Activated CD4-positive, alpha-beta T cell treated with anti-CD3 and anti-CD28 coated beads for 24 hours (primary cell): ENCODE measurements at places on chromosomes 3 and 15.

DNA sequence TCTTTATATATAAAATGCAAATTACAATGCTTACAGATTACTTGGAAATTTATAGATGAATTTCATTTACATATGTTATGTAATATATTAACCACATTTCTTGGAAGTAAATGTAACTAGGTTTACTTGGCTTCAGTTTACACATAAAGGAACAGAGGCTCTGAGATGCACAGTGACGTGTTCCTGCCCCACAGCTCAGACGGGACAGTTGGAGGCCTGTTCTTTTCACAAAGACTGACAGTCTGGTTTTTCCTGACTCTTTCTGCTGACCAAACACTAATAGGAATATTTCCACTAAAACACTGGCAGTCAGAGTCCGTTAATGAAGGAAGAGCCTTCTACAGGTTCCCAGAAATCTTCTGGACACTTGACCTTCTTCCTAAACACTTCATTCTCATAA is 336.1 kb downstream of the MFSD1 start:
- DNase-seq: no peak

DNA sequence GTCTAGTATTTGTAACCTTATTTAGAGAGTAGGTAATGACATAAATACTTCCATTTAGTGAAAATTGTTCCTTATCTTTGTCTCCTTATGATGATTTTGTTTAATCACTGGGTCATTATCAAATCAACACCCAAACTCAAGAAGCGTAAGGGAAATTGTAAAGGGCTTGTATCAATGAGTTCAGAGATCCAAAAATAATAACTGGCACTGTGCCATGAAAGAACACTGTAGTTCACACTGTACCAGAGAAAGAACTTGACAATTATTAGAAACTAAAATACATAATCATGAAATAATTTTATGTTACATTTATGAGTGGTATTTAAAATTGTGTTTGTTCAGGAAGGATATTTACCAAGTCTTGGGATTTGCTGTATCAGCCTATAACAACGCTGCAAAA is 895.4 kb downstream of the FHIT start:
- no peak for DNase-seq

GRCh38 chr3:34213478-34213877 is 415.0 kb downstream of the PDCD6IP start:
- DNase-seq: no peak

DNA sequence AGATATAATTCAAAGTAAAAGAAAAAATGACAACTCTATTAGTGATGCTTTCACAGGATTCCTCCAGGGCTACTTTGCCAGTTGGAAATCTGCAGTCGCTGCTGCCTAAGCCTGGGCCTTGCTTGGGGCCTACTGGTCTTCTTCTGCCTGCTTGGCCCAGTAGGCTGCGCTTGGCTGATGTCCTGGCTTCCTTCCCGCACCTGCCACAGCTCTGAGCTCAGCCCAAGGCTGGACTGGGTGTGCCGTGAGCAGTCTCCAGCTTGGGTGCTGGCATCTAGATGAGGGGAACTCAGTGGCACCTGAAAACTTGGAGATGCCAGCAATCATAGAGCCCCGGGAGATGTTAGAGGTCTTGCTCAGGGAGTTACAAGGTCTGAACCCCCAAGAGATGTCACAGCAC is 108.3 kb downstream of the BCHE start:
- DNase-seq: no peak

- no peak for DNase-seq
These were observed 15.0 kb upstream of the BNC1 start for GRCh38 chr15:83299462-83299861.

DNA sequence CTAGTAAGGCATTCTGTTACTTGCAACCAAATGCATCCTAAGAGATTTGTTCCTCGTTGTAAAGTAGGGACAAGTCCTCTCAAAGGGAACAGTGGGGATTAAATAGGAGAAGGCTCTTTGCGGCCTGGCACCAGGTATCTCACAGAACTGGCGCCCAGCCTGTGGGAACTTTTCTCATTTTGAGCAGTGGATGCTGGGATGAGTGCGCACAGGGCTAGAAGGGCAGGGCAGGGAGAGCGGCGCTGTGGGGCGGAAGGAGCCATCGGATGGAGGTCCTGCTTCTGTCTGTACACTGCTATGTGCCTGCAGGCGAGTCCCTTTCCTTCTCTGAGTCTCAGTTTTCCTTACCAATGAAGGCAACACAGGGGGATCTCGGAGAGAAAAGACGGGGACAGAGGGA is 50.6 kb downstream of the WNT7A start:
- no peak for DNase-seq

GRCh38 chr3:16460273-16460672 is 53.2 kb downstream of the RFTN1 start:
- no peak for DNase-seq

GRCh38 chr15:40754574-40754882 is 526 bp downstream of the RMDN3 start:
- no peak for DNase-seq

GRCh38 chr15:29437888-29438702 is 168.5 kb upstream of the NSMCE3 start:
- DNase-seq: no peak

- no peak for DNase-seq
These were observed 18.9 kb downstream of the WNT5A start for GRCh38 chr3:55468251-55468650.

DNA sequence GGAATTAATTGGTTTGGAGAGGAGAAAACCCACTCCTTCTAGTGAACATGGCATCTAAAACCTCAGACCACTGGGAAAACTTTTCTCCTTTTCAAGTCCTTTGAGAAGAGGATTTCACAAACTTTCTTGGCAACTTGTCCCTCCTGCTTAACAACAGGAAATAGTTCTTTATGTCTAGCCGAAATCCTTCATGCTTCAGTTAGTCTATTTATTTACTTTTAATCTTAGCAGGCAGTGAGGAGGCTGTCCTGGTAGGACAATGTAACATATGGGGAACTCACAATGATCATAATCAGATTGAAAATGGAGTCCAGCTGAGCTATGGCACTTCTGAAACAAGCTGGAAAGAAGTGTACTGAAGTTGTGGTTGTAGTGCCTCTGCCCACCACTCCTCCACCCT is 50.6 kb downstream of the KY start:
- no peak for DNase-seq

GRCh38 chr3:143158014-143158988 is 38.7 kb downstream of the CHST2 start:
- DNase-seq: no peak

DNA sequence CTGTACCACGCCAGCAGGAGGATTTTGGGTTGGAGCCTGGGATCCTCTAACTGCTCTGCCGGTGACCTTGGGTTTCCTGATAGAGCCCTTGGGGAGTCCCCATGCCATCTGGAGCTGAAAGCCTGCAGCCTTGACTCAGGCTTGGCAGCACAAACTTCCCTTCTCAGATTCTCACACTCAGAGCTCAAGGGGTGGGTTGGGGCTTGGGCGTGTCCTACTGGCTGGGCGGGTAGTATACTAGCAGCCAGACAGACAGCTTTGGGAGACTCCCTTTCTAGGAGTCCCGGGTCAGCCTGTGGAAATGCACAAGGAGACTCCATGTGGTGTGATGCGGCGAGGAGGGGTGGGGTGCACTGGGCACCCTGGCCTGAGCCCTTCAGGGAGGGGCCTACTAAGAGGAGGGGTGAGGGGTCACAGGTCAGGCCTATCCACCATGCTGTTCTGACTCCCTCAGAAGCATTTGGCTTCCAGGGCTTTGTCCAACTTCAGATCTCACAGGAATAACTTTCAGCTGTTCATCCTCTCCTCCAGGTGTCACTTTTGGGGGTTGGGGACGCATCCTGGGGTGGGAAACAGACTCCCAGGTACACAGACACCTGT is 21.6 kb upstream of the PLXNA1 start:
- DNase-seq: no peak

DNA sequence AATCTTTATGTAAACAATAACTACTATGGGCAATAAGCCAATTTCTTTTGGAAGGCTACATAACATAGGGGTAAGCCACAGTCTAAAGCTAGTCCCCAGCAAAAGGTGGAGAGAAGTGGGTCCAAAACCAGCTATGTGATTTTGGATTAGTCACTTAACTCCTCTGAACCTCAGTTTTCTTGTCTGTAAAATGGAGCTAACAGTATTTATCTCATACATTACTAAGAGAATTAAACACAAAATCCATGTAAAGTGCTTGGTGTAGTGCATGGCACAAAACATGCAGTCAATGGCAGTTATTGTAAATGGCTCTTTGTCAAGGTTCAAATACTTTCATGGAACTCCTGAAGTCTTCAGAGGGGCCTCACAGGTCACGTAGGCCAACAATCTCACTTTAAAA is 13.3 kb downstream of the RFT1 start:
- no peak for DNase-seq

DNA sequence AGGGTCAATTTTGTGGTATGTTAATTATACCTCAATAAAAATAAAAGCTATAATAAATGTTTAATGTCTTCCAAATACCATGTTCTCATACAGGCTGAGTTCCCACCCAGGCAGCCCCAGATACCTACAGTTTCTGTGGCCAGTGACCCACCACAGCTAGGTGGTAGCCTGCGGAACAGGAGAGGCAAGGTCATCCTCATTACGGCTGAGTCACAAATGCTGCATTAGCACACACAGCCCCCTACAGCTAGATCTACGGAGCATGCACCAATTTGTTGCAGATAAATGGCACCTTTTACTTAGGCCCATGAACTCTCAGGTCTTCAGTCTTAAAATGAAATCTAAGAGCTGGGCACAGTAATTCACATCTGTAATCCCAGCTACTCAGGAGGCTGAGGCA is 5.1 kb downstream of the SPATA12 start:
- no peak for DNase-seq

- no peak for DNase-seq
These were observed 29.7 kb downstream of the HDC start for GRCh38 chr15:50235794-50236193.

GRCh38 chr3:131901686-131902085 is 133.1 kb downstream of the CPNE4 start:
- DNase-seq: no peak

- no peak for DNase-seq
These were observed 181.0 kb upstream of the ANKRD28 start for GRCh38 chr3:15978801-15979200.

- DNase-seq: no peak
These were observed 81.3 kb downstream of the SEC22A start for GRCh38 chr3:123283074-123283473.

DNA sequence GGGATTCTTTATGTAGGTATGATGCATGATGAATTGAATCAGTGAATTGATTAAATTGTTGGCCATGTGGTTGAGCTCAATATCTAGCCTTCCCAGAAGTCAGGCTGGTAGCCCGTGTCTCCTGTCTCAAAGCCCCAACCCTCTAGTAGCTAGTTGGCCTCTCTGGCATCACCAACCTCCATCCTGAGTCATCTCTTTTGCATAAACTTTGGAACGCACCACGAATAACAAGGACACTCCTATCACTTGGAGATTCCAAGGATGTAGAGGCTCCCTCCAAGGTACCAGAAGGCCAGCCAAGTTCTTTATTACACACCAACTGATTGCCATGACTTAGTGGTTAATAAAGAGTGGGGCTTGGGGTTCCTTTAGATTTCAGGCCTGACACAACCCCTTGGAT is 148.4 kb downstream of the APBA2 start:
- DNase-seq: no peak

GRCh38 chr3:104291437-104291851 is 1075.3 kb upstream of the ALCAM start:
- DNase-seq: no peak

GRCh38 chr3:2148561-2149340 is 50.1 kb downstream of the CNTN4 start:
- no peak for DNase-seq
